GM23338 (cell line): ENCODE measurements at places on chromosomes 6 and 20. TPM values are rescaled to one million over a fixed set of nuclear protein-coding genes. Genes with fewer than 3 reads are reported as not detected.

DNA sequence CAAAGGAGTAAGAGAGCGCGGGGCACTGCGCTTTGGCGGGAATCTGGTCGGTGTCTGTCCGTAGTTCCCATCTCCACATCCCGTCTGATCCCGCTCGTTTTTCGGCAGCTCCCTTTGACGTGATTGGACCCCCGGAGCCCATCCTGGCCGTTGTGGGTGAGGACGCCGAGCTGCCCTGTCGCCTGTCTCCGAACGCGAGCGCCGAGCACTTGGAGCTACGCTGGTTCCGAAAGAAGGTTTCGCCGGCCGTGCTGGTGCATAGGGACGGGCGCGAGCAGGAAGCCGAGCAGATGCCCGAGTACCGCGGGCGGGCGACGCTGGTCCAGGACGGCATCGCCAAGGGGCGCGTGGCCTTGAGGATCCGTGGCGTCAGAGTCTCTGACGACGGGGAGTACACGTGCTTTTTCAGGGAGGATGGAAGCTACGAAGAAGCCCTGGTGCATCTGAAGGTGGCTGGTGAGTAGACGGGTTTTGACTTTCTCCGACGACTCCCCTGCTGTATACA is 1.4 kb downstream of the BTN1A1 start:
- DNase-seq: peak; percentile 77

DNA sequence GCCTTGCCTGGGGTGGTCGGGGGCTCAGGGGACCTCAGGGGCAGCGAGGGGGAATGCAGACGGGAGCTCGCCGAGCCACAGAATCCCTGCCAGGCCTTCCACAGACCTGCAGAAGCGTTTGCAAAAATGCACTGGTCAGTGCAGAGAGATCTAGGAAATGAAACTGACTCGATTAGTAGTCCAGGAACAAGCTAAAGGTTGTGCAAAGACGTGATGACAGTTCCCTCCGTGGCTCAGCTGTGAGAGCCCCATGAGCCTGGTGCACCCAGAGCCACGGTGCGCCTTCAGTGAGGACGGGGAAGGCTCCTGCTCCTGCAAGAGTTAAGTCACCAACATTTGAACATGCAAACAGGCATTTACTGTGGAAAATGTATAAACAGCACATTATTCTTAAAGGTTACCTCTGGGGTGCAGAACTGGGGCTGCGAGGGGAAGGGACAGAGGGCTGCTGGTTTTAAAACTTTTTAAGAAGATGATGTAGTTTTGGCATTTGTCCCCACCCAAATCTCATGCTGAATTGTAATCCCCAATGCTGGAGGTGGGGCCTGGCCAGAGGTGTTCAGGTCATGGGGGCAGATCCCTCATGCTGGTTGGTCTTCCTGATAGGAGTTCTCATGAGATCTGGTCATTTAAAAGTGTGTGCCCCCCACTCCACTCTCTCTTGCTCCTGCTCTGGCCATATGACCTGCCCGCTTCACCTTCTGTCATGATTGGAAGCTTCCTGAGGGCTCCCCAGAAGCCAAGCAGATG is 147.3 kb downstream of the DLL1 start:
- DNase-seq: no peak

GRCh38 chr6:130134582-130134981 is 88.2 kb downstream of the SAMD3 start:
- no peak for DNase-seq

The FAM83B gene
- 6.4 and 7.7 TPM in 2 replicates for total RNA-seq

GRCh38 chr6:90809035-90809434 is 222.2 kb upstream of the MAP3K7 start:
- DNase-seq: no peak

GRCh38 chr6:109296452-109296851 is 85.8 kb downstream of the CD164 start:
- DNase-seq: no peak

- DNase-seq: no peak
Observed at GRCh38 chr6:5173810-5174209, 86.9 kb downstream of the LYRM4 start.

The WFDC5 gene
- total RNA-seq: not detected in 2 replicates

- DNase-seq: peak; percentile 64
Observed at GRCh38 chr6:70725817-70726415, 58.2 kb downstream of the SMAP1 start.

DNA sequence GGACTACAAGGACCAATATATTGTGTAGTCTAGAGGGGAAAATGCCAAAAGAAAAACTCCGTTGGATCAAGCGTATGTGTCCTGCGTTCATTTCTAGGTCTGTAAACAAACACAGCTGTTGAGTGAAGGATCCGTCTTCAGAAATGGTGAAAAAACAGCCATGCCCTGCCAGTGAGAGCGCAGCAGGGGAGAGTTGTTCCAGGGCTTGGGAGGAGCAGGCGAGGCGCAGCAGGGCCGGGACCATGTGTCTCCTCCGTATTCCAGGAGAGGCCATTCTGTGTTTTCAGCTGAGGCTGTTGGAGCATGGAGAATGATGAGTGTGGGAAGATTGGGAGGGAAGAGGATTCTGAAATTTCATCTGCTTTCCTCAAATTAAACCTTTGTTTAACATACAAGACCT is 38.0 kb downstream of the BMP6 start:
- DNase-seq: no peak

DNA sequence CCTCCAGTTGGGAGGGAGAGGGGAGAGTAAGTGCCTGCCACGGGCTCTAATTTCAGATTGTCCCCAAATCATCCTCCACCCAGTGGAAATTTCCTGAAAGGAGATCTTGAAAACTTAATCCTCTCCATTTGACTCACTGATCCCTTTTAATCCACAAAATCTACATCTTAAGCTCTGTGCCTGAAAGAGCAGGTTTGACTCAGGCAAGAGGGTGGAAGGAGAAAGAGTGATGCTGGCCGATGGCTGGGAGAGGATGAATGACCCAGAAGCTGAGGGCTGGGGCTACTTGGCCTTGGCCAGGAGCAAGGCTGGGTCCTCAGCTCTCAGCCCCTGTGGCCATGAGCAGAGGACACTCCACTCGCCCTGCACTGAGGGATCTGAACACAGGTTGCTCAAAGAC is 8.1 kb downstream of the BPIFA2 start:
- no peak for DNase-seq

DNA sequence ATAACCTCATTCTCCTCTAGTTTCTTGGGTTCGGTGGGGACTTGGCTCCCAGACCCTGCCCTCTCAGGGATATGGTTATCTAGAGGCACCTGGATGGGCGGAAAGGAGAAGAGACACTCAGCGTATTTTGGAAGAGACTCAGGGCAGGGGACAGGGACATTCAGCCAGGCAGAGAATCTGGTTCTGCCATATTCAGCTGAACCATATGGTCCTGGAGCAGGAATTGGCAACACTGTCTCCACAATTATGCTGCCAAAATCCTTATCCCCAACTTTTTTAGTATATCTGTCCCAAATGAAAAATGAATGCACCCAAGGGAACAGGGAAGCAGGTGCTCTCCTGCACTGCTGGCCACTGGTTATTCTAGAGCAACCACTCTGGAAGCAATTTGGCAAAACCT is 17.7 kb downstream of the SDC4 start:
- no peak for DNase-seq
